Lung microvascular endothelial cell (primary cell): ENCODE measurements at places on chromosomes 12 and 14. TPM values are rescaled to one million over a fixed set of nuclear protein-coding genes. Genes with fewer than 3 reads are reported as not detected.

The LPAR5 gene
- not detected in 2 replicates for total RNA-seq

The MYF6 gene
- total RNA-seq, result not detected in 2 replicates

The ASB2 gene
- total RNA-seq, result not detected in 2 replicates

The ASPG gene
- total RNA-seq, result under 0.01 TPM in 1 of 2 replicates, not detected in the other

The NEUROD4 gene
- not detected in 2 replicates for total RNA-seq

The RNF212B gene
- total RNA-seq, result not detected in 2 replicates

The DNAI7 gene
- total RNA-seq, result not detected in 2 replicates

DNA sequence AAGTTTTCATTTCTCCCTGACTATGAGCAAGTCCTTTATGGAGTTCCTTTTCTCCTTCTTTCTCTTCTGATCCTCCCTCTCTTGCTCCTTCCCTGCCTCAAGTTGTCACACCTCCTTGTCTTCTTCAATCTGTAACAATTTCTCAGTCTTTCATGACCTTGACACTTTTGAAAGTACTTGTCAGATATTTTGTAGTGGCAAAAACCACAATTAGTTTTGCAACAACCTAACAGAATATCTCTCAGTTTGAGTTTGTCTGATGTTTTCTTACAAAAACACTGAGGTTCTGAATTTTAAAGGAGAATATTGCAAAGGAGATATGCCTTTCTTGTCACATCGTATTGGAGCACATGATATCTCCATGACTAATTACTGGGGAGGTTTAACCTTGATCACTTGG is 4.1 kb upstream of the CRADD start:
- no peak for DNase-seq

DNA sequence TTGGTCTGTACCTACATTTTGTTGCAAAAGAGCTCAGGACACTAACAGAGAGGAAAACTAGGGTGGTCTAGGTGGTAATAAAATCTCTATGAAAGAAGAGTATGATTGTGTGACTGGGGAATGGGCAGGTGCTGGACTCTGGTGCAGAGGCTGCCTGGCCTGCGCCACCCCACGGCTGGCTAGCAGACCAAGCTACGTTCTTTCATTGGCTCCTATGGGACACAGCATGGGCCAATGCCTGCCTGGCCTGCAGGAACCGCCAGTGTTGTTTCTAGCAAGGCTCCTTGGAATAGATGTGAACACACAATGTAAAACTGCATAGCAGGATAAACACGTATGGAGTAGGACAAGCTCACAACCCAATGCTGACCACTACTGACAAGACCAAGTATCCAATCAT is 51.7 kb upstream of the CORO1C start:
- DNase-seq, result no peak

GRCh38 chr12:114868995-114869834 is 185.2 kb upstream of the TBX3 start:
- no peak for DNase-seq

GRCh38 chr14:59814988-59815387 is 55.6 kb downstream of the RTN1 start:
- DNase-seq, result no peak

- no peak for DNase-seq
These were observed 38.1 kb downstream of the CCDC88C start for GRCh38 chr14:91379579-91379932.

DNA sequence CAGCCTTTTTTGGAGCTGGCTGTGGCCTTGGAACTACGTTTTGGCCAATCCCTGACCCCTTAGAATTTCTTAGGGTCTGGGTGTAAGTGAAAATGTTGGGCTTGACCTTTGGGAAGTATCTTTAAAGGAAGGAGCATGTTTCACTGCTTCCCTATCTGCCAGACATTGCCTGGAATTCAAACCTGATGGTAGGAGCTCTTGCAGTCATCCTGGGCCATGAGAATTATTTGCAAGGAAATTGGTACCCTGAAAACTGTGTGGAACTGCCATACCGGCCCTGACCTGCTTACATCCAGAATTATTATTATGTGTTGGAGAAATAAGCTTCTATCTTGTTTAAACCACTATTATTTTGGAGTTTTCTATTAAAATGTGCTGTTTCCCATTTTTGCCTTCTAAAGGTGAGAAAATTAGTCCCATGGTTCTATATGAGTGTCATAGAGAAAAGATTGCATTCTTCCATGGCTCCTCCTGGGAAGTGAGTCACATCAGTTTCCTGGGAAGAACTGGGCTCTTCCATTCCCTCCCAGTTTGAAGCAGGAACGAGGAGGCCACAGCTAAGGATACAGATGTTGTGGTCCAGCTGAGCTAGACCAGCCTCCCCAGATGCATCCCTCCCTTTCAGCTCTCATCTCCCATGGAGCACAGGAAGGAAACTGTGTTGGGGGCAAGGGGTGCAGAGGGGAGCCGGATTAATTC is 9.5 kb upstream of the PGF start:
- no peak for DNase-seq

DNA sequence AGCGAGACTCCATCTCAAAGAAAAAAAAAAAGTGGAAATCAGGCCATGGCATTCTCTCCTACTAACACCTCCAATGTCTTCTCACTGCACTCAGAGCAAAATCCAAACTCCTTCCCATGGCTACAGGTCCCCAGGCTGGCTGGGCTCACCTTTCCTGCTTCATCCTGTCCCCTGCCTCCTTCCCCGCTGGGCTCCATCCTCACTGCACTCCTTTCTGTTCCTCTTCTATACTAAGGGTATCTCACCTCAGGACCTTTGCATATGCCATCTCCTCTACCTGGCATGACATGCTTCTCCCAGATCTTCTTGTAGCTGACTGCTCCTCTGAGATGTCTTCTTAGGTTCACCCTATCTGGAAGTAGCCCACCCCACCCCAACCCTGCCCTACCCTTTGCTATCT is 111.1 kb downstream of the DPF3 start:
- no peak for DNase-seq

DNA sequence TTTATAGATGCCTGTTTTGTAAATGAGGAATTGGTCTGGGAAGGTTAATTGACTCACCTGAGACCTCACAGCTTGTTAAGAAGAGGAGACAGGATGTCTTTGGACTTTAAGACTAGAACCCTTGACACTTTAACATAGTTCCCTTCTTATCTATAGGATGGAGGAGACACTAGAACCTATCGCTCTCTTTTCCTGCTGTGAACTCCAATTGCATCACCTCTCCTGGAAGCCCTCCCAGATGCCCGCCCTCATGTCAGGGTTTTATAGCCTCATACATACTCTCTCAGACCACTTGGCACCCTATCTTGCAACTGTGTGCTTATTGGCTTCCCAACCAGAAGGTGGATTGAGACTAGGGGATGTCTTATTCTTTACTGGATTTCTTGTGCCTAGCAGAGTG is 2.5 kb upstream of the CTDSP2 start:
- no peak for DNase-seq

DNA sequence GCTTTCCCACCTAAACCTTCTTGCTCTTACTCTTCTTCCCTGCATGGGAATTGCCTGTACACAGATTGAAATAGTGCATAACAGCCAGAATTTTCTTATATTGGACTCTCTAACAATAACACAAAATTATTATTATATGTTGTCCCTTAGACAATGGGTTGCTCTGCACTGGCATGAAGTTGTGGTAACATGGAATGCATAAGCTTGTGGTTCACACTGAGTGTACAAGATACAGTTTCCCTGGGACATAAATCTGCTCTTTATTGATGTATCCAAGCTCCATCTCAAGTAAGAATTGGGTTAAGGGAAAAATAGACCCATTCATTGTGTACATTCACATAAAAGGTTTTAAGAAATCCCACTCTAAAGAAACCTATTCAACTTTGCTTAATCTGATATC is 114.4 kb upstream of the NTF3 start:
- DNase-seq, result no peak

DNA sequence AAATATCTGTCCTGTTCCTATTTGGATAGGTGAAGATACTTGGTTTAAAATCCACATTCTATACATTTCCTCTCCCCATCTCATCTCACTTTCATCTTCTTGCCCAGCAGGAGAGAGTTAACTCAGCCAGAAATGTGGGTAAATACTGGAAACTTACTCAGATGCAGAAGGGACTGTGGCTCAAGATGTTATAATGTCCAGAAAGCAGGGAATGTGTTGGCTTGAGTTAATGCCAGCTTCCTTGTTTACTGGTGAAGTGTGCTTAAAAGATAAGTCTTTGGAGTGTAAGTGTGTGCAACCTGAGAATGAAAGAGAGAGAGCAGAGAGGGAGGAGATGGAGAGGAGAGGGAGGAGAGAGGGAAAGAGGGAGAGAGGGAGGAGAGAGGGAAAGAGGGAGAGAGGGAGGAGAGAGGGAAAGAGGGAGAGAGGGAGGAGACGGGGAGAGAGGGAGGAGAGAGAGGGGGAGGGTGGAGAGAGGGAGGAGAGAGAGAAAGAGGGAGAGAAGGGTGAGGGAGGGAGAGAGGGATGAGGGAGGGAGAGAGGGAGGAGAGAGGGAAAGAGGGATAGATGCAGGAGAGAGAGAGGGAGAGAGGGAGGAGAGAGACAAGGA is 22.0 kb upstream of the SNRPF start:
- DNase-seq, result no peak

DNA sequence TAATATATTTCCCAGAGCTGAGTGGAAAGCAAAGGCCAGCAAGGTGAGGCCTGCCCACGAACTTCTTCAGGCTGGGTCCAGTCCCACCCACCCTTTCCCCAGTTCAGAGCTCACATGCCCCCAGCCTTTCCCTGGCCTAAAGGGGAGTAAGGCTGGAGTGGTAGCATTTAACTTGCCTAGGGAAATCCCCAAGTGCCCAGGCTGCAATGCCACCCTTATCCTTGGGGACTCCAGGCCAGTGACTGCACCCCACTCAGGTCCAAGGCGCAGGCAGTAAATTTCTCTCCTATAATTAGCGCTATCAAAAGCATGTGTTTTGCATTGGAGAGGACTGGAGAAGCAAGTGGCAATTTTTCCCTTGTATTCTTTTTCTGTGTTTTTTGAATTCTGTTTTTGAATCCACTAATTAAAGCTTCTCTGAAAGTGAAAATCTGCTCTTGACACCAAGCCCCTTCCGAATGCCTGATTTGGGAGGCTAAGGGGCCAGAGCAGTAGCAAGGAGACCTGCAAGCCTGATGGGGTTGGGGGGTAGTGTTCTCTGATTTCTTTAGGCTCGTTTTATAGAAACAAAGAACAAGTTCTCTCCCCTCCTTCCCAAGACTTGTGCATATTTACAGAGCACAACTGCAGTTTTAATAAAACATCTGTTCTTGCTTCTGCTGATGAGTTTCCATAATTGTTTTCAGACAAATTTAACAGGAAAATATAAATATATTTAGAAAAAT is 3.5 kb upstream of the HOXC6 start:
- no peak for DNase-seq

DNA sequence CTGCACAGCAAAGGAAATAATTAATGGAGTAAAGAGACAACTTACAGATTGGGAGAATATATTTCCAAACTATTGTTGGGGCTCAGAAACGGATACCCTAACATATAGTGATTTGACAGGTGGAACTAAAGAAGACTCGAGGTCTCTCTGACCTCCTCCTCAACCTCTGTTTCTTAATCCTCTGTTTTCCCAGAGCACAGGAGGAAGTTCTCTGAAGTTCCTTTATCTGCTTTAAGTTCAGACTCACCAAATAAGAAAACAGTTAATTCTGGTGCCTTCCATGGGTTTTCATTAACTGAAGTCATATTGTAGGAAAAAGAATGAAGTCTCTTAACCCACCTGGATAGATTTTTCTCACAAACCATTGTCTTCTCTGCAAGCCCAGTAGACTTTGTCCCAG is 29.2 kb downstream of the CLEC2D start:
- no peak for DNase-seq

DNA sequence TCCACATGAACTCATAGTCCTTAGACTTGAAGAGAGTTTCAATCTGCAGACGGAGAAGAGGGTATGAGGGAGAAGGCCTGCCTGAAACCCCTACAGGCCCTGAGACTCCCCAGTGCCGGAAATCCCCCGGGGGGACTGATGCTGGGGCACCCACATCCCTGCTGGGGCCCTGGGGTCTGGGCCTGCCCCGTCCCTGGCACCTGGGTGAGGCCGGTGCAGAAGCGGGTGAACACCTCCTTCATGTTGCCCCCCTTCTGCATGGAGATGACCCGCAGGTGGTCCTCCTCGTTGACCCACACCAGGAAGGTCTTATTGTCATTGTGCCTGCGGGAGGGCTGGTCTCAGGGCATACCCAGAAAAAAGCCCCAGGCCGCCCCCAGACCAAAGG is 2.4 kb downstream of the CKB start:
- DNase-seq, result no peak

- DNase-seq, result no peak
These were observed 104.5 kb upstream of the DNM1L start for GRCh38 chr12:32574585-32574984.

DNA sequence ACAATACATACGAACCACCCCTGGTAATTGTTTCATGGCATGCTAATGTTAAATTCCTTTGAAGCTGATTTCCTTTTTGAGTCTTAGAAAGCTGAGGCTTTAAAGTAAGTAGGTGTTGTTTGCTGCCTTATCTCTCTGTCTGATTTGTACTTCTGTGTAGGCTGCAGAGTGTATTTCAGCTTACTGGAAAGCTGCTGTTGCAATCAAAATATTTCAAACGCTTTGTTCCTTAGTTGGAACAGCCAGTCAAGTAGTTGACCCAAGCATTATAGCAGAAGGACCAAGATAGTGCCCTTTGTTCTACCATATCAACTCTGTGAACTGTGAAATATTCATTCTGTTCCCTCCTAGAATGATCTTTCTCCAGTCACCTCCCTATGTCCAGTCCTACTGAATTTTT is 3.1 kb downstream of the PKP2 start:
- no peak for DNase-seq

GRCh38 chr12:19298836-19299605 is 140.3 kb upstream of the AEBP2 start:
- DNase-seq, result no peak

- DNase-seq, result peak; percentile 80
These were observed 140.5 kb downstream of the PRKCH start for GRCh38 chr14:61461808-61462275.

DNA sequence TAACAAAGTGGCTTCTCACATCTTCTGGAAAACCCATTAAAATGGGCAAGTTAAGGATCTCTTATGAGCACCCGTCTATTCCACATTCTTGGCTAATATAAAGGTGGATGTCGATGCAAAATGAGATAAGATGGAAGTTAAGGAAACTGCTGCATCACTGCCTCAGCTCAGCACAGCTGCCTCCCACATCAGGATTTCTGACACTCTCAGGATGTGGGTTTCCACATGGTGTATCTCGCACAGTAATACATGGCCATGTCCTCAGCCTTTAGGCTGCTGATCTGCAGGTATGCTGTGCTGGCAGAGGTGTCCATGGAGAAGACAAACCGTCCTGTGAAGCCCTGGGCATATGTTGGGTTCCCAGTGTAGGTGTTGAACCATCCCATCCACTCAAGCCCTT is 1348.0 kb downstream of the TMEM121 start:
- DNase-seq, result no peak

- DNase-seq, result no peak
These were observed 2.8 kb downstream of the LRRC74A start for GRCh38 chr14:76829013-76829365.

GRCh38 chr12:129877411-129877810 is 26.4 kb downstream of the TMEM132D start:
- no peak for DNase-seq

DNA sequence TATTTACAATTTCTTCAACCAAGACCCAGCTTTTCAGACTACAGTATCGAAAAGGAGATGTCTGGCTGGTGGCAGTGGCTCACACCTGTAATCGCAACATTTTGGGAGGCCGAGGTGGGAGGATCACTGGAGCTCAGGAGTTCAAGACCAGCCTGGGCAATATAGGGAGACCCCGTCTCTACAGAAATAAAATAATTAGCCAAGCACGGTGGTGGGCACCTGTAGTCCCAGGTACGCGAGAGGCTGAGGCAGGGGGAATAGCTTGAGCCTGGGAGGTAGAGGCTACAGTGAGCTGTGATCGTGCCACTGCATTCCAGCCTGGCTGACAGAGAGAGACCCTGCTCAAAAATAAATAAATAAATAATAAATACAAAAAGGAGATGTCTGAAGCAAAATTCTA is 530.5 kb downstream of the BCL11B start:
- no peak for DNase-seq
